ENCODE measurements at places on chromosomes 1 and 21.
A peak's percentile ranks its signal among the peaks of the same experiment; 100 is the strongest.

- DNase-seq, result no peak
Observed at GRCh38 chr1:65998763-65999583, 206.3 kb downstream of the PDE4B start.

DNA sequence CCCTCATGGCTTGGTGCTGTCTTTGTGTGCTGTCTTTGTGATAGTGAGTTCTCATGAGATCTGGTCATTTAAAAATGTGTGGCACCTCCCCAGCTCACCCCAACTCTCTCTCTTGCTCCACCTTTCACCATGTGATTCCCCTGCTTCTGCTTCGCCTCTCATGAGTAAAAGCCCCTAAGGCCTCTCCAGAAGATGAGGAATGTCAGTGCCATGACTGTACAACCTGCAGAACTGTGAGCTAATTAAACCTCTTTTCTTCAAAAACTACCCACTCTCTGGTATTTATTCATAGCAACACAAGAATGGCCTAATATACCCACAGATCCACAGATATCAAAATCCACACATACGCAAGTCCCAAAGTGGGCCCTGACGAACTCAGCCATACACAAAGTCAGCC is 88.9 kb upstream of the PPP2R5A start:
- DNase-seq, result no peak

DNA sequence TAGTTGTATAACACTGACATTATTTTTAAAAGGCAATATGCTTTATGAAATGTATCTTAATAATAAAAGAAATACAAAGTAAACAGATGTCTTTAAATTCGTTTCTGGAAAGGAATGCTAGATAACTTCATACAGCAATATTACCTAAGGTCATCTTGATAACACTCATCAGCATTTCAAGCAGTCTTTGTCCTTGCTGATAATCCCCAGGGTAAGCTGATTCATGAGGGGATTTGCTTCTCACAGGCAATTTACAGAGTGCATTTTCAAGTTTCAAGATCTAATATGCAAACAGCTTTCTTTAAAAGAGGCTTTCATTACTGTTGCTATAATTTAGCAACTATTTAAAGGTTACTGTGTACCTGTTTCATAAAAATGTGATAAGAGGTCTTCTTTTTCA is 75.2 kb upstream of the NEK2 start:
- no peak for DNase-seq

DNA sequence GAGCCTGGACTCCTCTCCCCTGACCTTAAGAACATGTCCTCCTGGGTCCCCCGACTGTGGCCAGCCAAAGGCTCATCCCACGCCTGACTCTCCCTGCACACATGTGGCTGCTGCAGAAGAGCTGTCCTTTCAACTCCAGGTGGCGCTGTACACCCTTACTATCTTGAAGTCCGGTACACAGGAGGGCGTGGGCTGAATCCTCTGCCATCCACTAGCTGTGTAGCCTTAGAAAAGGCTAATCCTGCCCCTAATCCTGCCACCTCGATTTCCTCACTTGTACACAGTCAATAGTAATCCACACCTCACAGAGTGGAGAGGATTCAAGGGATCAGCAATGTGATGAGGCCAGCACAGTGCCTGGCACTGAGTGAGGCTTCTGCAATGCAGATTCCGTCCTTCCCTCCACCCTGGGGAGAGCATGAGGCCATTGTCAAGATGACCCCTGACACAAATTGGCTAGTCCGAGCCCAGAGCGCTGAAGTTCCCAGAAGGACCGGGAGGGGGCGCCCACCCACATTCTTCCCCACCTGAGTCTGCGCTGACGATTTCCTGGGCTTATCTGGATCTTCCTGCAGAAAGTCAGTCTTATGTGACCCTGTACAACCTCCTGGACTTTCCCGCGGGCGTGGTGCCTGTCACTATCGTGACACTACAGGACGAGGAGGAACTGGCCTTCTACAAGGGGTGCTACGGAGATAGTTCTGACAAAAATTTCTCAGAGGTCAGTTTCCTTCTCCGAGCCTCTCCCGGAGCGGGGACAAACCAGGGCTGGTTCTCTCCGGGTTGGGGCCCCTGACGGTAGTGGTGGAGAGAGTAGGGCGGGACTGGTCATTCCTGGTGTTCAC is 47.1 kb upstream of the DMBX1 start:
- peak; percentile 46 for DNase-seq

DNA sequence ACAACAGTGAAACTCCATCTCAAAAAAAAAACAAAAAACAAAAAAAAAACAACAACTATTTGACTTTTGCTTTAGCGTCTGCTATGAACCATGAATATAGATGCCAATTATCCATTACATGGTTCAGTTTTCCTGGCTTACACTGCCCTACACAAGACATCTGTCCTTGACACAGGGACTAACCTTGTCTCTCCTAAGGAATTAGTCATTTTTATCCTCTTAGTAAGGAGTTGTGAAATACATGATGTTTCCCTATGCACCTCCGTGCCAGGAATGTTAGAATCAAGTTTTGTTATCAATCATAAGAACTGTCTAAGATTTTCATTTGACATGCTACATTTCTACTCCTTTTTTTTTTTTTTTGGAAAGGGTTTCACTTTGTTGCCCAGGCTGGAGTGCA is 241.8 kb downstream of the KIF26B start:
- no peak for DNase-seq

DNA sequence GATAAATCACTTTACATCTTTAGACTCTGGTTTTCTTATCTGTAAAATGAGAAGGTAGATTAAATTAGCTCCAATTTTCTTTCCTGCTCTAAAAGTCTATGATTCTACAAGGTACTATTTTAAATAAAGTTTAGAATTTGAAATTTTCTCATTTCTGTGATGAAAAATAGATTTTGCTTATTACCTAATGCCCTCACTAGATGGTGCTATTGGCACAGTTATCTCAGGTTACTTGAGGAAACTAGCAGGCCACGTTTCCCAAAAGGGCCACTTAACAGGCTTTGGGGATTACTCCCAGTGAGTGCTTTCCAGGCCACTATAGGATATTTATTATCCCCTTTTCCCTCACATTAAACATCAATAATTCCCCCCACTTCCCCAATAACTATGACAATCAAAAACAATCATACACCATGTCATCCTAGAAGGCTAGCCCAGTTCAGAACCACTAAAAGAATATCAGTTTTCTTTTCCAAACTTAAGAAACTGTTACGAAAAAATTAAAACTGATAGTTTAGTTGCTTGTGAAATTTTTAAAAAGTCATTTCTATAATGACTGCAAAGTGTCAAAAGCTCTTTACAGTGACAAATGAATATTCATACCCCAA is 30.6 kb downstream of the OMA1 start:
- peak; percentile 59 for DNase-seq
